ENCODE measurements at places on chromosomes 2 and 18. TPM values are rescaled to one million over a fixed set of nuclear protein-coding genes. Genes with fewer than 3 reads are reported as not detected.

Gene HAAO
- total RNA-seq = 6.3 TPM

Gene NHEJ1
- total RNA-seq = 28.3 TPM

Gene TMEM163
- not detected for total RNA-seq

Gene ALPI
- not detected for total RNA-seq

Gene NEB
- 0.17 TPM for total RNA-seq

Gene PLGLB2
- not detected for total RNA-seq

Gene EVX2
- not detected for total RNA-seq

Gene ANKRD30BL
- not detected for total RNA-seq

Gene CFAP53
- total RNA-seq = 0.83 TPM

Gene CCDC148
- 1.5 TPM for total RNA-seq
